GM04503 (cell line): ENCODE measurements at places on chromosomes 7 and 10.

- DNase-seq: no peak
Measured at GRCh38 chr7:112537822-112538387, 57.1 kb downstream of the LSMEM1 start.

- DNase-seq: no peak
Measured at GRCh38 chr7:110442381-110442837, 648.5 kb upstream of the LRRN3 start.

DNA sequence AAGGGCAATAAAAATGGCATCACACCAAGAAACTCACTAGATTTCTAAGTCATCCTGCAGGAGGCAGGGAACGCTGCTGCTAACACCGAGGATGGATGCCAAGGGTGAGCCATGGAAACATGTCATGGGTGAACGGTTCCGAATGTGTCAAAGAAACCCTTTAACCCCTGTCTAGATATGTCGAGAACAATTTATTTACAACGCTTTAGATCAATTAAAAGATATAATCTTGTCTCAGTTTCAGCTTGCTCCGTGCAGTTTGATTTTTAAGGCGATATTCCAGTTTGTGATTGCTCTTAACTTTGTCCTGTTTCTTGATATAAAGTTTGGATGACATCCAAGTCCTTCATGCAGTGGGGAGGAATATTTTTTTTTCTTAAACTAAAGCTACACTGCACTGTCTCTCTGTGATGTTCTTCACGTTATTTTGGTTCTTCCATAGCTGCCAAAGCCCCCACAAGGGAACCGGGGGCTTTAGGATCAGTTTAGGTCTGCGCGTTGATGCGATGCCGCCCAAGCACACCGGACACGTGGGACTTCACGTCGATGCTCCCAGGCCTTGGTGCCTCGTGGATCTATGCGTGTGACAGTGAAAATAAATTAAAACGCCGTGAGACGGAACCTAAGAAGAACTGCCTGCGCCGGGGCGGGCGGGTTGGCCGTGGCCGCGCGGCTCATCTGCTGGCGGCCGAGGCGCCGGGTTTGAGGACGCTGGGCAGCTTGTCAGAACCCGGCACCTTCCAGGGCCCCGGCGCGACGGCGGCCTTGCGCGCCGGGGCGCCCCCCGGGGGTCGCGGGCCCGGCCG lies 220.3 kb downstream of the PHTF2 start:
- DNase-seq: no peak

GRCh38 chr10:42491001-42491592 lies 147.3 kb downstream of the ZNF33B start:
- no peak for DNase-seq

DNA sequence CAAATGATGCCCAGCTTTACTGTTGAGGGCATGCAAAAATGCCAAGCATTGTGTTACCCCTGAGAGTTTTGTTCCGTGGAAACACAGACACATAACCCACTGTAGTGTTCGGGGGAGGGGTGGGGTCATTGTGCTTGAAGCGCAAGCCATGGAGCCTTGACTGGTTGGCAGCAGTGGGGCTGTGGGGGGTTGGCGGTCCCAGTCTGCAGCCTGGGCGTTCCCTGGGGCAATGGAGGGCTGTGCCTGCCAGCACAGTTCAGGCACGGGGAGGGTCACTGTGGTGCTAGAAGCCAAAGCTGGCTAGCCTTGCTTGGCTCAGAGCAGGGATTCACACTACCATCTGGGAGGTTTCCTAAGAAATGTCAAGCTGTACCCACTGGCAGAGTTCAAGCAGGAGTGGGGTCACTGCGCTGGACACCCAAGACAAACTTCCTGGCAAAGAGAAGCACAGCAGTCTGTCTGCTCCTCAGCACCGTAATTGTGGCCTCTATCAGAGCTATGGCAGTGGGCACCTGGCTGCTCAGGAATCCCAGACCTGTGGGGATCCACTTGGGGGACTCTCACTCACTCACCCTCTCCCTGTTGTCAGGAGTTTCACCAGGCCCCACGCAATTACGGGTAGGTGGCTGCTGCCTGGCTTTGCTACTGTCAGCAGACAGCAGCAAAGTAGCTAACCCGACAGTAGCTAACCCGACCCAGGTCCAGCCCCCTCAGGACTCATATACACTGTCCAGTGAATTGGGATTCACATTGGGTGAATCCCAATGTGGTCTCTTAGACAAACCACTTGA lies 292.4 kb downstream of the ZWINT start:
- DNase-seq: no peak

DNA sequence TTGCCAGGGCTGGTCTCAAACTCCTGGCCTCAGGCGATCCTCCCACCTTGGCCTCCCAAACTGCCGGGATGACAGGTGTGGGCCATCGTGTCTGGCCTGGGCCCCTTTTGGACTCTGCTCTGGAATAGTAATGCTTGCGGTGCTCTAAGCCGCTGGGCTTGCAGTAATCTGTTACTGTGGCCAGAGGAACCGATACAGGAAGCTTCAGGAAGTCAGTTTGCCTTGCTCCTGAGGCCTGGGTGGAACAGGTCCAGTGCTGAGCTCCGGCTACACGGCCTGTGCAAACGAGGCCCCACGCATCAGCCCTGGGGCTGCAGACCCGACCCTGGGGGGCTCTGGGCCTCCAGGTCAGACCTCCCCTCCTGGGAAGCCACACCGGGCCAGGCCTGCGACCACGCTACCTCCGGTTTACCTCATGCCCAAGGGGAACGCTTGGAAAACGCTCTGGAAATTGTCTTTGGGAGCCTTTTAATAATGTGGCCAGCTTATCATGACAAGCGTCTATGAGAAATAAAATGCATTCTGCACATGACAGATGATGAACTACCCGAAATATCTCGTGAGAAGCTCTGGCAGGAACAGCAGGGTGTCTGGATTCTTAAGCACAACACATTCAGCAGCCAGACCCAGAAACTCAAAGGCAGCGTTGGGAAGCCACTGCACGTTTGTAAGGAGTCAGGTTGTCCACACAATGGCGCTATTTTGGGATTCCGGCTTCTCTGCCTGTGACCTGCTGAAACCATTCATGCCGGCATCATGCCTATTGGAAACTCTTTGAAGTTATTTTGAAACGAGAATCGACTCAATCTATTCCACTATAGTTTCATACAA lies 10.1 kb upstream of the ADAP1 start:
- DNase-seq: peak; percentile 35

DNA sequence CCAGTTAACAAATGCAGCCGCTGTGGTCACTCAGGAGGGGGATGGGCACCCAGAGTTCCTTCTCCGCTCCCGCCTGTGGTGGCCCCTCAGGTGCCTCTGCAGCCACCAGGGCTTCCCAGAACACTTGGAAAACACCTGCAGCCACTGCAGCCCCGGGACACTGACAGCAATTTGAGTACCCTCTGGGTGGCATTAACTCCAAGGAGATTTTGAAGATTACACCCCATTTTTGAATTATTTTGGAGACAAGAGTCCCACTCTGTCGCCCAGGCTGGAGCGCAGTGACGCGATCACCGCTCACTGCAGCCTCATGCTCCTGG lies 32.2 kb downstream of the IL15RA start:
- DNase-seq: no peak

- no peak for DNase-seq
Measured at GRCh38 chr7:16646472-16647072, 591 bp downstream of the BZW2 start.

GRCh38 chr7:4720225-4720624 lies 38.1 kb downstream of the FOXK1 start:
- no peak for DNase-seq

- DNase-seq: no peak
Measured at GRCh38 chr7:30351286-30351685, 66.9 kb downstream of the ZNRF2 start.

- DNase-seq: no peak
Measured at GRCh38 chr7:80357530-80357929, 154.3 kb downstream of the GNAT3 start.

- no peak for DNase-seq
Measured at GRCh38 chr7:73994761-73995160, 33.2 kb upstream of the ELN start.

DNA sequence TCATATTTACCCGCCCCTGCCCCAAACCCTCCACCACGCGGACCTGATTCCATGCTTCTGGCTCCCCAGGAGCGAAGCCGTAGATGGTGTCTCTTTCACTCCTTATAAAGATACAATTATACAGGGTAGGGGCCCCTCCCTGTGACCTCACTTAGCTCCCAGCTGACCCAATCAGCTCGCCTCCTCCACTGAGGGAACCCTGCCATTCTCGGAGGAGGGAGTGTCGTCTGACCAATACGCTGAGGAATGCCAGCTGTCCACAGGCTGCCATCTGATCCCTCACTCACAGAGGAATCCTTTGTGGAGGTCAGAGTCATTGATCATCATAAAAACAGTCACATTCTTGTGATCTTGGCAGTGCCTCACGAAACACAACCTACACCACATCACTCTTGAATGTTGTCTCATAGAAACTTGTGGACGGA lies 67.5 kb upstream of the INSIG1 start:
- peak; percentile 100 for DNase-seq

DNA sequence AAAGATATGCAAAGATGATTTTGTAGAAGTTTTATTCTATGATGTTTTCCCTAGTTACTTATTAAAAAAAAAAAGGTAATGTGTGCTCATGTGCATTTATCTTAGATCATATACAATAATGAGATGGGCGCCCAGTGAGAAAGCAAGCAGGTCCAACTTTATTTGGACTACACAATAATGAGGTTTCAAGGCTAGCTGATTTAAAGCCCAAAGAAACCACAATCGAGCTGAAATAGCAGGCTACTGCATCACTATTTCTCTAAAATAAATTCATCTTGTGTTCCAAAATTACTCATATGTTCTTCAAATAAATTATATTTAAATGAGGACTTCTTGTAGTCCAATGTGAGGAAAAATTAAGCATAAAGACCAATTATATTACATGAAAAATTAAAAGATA lies 110.1 kb downstream of the JMJD1C start:
- DNase-seq: no peak

GRCh38 chr10:42783181-42783549 lies 570 bp downstream of the BMS1 start:
- DNase-seq: peak; percentile 24

- no peak for DNase-seq
Measured at GRCh38 chr10:110252151-110252550, 44.7 kb downstream of the MXI1 start.

DNA sequence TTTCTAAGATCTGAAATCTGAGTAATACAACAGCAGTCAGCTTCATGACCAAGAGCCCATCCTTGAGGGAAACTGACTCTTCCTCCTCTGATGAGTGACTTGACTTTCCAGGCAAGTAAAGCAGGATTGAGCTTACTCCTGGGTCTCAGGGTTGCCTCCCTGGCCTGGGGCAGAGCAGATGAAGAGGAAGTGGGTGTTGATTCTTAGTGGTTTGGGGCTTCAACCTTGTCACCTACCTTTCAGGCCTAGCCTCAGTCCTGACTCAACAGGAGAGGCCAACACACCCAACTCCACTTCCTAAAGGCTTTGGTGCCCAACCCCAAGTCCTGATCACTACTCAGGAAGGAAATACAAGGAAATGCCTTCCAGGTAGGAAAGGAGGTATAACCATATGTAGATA lies 54.1 kb downstream of the KCNMA1 start:
- no peak for DNase-seq

- no peak for DNase-seq
Measured at GRCh38 chr7:26441002-26441521, 149.4 kb downstream of the SNX10 start.
